Caki2 (cell line): ENCODE measurements at places on chromosomes 13 and 19.

GRCh38 chr13:39281539-39282150, 243.4 kb downstream of the NHLRC3 start:
- DNase-seq, result no peak

- DNase-seq, result no peak
Observed at GRCh38 chr13:46624353-46624752, 71.4 kb downstream of the LRCH1 start.

DNA sequence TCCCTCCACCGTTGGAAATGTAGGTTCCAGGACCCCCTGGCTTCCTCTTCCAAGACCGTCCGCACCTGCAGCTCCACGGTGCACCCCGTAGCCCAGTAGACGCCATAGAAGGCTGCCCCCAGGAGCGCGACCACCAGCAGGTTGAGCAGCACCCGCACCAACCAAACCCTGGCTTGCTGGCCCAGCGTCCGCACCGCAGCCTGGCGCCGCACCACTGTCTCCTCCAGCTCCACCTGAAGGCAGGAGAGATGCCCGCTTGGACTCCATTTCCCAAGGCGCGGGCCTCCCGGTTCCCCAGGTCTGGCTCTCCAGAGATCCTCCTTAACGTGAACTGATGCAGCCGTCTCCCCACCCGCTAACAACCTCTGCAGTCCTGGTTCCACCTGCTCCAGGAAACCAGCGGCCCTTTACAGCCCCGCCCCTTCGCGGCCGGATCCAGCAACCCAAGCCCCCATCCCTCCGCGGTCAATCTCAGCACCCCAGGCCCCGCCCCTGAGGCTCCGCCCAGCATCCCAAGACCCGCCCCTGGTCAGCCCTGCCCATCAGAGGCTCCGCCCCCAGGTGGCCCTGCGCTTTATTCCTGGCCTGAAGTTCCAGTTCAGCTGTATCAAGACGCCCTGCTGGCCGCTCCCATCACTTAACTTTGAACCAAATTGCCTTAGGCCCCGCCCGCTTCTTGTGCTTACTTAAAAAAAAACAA, 5.0 kb upstream of the LENG1 start:
- no peak for DNase-seq

GRCh38 chr13:33919120-33919519, 101.2 kb downstream of the RFC3 start:
- no peak for DNase-seq

DNA sequence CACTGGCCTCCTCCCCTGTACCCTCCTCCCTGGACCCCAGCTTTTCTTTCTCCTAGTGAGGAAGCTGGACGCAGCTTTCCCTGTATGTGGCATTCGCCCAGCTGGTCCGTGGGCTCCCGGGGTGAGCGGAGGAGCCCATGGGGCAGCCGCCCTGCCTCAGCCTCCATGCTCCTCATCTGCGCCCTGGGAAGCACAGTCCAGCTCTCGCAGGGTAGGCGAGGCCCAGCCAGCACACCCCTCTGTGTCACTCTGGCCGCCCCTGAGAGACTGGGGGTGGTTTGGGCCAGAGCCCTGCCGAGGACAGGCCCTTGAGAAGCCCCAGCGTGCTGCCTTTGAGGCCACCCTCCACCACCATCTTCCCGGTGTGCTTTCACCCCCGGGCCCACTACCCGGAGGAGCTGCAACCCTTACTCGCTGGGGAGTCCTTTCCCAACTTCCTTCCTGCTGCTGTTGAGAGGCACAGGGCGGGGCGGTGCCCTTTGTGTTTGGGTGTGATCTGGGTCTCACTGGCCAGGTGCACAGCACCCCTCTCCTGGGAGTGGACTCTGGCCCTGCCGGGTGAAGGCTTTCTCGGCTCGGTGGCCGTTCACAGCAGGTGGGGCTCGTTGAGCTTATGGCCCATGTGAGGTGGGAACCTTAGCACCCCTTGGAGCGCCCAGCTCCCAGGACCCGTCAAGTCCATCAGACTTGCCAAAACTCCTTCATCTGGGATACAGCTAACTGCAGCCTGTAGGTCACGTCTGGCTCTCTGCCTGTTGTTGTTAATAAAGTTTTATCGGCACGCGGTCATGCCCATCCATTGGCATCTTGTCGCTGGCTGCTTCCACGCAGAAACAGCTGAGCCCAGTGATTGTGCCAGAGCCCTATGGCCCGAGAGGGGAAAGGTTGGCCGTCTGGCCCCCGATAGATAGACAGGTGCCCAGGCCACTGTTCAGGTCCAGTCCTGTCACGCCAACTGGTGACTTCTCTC, 3.2 kb downstream of the NCLN start:
- no peak for DNase-seq

DNA sequence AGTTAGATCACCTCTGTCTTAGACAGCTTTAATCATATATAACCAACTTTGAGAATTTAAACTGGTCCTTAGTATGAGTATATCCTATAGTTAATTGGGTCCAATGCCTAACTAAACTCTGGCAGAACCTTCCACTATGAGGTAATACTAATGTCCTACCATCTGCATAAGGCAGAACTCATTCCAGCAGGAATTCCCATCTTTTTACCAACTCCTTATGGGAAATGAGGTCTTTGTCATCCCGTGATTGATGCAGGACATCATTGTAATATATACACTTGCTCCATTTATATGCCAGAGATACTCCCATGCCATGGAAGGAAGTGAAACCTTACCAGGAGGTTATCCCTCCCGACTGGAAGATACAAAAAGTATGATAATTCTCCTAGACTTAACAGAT, 2.8 kb downstream of the KCTD4 start:
- no peak for DNase-seq

DNA sequence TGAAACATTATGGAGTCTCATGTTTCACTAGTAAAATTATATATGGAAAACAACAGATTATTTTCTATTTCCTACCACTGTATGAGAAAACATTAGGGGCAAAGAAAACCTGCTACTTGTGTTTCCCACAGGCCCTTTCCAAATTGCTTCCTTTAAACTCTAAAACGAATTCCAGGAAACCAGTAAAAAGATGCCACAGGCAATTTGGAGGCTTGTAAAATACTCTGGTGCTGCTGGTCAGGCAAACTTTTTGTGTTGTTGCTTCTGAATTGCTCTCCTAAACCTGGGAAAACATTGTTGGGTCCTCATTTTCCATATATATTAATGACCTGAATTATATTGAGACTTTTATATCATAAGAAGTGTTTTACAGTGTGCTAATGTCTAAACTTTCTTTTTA, 141.5 kb downstream of the TDRD3 start:
- no peak for DNase-seq

GRCh38 chr19:37078717-37079032, 442 bp downstream of the ZNF420 start:
- no peak for DNase-seq

DNA sequence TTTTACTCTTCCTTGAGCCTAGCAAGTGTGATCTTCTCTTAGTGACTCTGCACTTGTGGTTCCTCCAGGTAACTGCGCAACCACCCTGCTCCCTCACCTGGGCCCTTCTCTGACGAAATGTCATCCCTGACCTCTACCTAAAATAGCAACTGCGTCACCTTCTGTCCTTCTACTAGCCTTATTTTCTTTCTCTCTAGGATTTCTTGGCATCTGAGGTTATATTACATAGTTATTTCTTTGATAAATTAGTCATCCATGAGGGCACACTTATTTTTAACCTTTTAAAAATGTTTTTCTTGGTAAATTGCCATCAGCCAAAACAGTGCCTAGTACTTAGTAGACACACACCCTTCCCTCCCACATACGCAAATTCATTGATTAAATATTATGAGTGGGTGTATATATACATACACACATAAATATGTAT, 355.5 kb downstream of the ENOX1 start:
- DNase-seq, result no peak

GRCh38 chr19:1814391-1814790, 2.3 kb upstream of the ATP8B3 start:
- no peak for DNase-seq

DNA sequence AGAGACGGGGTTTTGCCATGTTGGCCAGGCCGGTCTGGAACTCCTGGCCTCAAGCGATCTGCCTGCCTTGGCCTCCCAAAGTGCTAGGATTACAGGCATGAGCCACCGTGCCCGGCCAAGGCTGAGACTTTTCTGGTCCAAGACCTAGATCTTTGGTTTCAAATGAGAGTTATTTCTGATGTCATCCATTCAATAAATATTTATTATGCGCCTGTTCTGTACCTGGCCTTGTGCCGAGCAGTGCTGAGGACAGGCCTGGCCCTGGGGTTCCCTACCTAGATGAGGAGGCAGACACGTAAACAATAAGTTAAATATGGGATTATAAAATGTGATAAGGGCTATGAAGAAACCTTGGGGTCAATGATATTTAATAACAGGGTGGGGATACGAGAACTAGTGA, 4.5 kb downstream of the RELB start:
- no peak for DNase-seq

GRCh38 chr13:68588623-68589022, 1358.5 kb upstream of the PCDH9 start:
- no peak for DNase-seq

DNA sequence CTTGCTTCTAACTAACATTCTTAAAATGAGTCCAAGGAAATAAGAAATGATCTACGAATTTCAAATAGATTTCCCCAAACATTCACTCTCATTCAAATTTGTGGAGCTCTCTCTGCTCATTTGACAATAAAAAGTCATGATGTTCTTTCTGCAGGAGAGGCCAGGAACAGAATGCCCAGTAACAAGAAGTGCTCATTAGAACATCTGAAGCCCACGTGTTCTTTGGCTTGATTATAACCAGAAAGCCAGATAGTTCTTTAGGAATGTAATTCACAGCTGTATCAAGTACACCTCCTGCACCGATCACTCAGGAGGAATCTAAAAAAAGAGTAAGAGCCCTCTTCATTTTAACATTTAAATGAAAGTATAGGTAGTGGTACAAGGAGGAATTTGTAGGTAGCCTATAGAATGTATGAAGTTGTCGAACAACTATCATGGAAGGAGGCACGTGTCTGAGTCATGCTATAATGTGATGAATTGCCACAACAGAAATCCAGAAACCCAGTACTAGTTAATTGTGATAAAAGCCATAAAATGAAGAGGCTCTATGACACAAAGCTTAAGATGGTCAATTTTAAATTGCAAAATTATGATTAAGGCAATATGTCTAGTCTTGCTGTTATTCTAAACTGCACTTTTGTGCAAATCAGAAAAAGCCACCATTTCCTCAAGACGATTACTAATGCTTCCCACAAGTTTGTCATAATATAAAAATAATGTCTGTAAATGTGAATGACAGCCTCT, 12.8 kb downstream of the MEDAG start:
- no peak for DNase-seq

DNA sequence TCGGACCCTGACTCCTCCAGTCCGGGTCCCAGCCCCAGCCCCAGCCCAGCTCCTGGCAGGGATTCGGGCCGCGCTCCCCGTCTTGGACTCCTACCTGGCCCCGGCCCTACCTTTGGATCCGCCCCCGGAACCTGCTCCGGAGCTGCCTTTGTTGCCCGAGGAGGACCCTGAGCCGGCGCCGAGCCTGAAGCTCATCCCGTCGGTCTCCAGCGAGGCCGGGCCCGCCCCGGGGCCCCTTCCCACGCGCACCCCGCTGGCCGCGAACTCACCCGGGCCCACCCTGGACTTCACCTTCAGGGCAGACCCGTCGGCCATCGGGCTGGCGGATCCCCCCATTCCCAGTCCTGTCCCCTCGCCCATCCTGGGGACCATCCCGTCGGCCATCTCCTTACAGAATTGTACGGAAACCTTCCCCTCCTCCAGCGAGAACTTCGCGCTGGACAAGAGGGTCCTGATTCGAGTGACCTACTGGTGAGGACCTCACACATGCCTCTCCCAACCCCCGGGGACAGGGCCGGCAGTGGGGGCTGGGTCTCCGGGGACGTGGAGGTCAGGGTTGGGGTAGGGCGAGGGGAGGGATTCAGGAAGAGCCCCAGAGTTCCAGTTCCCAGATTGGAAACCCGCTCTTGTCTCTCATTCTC, 732 bp downstream of the SELENOV start:
- no peak for DNase-seq

DNA sequence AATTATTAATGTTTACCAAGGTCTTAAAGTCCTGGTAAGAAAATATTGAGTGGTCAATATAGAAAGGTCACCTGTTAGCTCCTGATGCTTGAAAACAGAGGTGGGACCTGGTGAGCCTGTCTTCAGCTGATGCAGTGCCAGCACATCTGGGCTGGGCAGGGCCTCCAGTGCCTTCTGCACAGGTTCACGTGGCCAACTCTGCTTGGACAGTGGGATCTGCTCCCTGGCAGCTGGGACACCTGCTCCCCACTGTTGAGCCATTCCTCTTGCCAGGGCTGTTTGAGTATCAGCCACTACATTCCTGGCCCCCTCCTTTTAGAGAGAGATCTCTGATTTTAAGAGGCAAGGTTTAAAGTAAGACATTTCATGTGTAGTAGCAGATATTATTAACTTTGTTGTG, 135.0 kb downstream of the TM9SF2 start:
- no peak for DNase-seq

DNA sequence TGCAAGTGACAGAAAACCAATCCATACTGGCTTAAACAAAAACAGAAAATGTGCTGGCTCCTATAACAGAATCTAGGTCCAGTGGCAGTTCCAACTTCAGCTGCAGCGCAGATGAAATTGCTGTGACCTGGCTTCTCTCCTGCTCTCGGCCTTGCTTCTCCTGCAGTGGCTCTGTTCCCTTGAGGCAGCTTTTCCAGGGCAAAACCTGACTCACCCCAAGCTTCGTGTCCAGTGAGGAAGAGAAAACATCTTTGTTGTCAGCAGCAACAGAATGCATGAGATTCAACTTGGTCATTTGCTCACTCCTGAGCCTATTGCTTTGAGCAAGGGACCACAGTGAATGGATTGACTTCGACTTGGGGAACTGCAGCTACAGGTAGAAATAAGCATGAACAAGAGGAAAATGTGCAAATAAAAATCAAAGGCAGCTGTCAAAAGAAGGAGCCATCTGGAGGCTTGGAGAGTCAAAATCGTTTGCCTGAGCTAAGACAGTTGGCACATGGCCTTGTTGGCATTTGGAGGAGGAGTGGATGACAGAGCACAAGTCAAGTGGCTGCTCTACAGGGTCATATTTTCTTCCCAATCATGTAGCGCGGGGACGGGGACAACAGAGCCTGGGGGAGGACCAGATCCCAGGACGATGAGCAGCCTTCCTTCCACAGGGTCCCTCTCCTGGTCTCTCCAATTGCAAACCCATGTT, 523.4 kb downstream of the FGF9 start:
- no peak for DNase-seq
